ENCODE measurements at places on chromosomes 5 and 9.

DNA sequence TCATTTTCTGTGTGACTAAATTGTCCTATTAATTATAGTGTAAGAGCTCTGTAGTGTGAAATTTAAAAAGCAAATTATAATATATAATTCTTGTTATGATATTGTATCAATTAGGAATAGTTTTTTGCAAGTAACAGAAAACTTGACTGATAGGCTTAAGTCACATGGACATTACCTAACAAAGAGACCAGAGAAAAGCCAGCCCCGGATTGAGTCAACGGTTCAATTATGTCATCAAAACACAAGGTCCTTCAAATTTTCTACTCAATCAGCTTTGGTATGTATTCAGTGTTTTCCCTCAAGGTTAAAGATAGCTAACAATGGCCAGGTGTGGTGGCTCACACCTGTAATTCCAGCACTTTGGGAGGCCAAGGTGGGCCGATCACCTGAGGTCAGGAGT, 126.7 kb upstream of the PTGER4 start:
- DNase-seq: no peak

- no peak for DNase-seq
These were observed 432 bp downstream of the HSPA9 start for GRCh38 chr5:138574744-138575193.

DNA sequence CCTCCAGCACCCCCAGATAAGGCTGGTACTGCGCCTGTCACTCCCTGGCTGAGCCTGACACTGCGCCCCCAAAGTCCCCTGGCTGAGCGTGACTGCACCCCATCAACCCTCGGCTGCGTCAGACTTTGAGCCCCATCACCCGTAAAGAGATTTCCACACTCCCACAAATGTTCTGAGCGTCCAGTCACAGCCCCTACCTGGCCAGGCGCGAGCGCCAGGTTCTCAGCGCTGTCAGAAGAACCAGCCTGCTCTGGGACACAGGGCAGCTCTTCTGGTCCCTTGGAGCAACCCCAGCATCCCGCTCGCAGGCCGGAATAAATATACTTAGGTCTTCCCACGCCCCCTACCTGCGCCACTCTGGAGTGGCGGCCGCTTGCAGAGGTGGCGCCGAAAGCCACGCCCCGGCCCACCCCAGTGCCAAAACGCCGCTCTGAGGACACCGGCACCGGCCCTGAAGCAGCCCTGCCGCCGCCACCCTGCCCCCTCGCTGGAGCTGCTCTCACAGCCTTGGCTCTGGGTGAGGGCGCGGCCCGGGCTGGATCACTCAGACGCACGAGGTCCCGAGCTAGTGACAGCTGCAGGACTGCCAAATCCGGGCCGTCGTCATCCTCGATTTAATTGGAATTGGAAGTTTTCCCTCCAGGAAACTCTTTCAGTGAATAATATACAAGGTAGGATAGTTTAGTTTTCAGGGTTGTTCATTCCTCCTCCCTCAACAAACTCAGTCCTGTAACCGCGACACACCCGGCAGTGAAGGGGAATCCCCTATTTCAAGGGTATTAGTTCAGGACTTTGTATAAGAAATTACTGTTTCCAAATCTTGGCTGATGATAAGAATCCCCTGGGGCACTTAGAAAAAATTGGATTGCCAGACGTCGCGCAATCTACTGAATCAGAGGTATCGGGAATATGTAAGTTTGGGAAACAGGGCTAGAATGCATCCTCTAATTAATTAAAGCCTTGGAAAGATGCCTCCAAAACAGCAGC, 1.2 kb upstream of the CEMIP2 start:
- DNase-seq: peak; percentile 59

GRCh38 chr9:34984049-34984448, 5.5 kb upstream of the DNAJB5 start:
- DNase-seq: no peak

DNA sequence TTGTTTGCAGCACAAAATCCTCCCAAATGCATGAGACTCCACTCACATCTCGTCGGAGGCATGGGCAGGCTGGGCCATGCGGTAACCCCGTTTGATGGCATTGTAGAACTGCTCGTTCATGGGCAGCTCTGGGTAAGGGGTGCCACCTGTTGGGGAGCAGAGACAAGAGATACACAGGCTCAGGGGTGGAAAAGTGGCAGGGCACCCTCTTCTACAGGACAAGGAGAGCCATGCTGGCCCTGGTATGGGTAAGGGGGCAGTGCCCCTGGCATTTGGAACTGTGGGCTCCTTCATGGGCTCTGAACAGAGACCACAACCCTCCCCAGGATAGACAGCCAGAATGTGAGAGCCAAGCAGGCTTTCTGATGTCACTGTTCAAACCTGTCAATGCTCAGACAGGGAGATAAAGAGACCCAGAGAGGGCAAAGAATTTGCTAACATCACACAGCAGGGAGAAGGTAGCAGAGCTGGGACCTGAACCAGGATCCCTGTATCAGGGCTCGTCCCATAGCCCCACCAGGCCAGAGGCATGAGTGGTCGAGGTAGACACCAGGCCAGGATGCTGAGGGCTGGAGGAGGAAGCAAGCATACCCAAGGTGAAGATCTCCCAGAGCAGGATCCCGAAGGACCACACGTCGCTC, 33.2 kb upstream of the CSF1R start:
- DNase-seq: no peak

- DNase-seq: no peak
These were observed 39.1 kb downstream of the FBN2 start for GRCh38 chr5:128498844-128499455.

DNA sequence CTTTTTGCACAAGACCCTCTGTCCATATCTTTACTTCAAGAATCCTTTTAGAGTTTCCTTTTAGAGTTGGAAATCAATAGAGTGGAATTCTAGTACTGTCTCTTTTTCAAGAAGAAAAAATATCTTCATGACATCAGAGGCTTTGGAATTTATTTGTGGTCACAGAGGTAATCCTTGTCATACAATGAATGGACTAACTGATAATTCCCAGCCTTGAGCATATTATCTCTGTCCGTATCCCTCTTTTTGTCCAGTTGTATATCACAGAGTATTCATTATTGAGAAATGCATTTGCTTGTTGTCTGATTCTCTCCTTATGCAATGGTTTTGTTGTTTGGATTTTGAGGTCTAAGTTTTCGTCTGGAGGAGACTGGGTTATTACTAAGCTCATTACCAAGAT, 82.0 kb upstream of the HAPLN1 start:
- no peak for DNase-seq

DNA sequence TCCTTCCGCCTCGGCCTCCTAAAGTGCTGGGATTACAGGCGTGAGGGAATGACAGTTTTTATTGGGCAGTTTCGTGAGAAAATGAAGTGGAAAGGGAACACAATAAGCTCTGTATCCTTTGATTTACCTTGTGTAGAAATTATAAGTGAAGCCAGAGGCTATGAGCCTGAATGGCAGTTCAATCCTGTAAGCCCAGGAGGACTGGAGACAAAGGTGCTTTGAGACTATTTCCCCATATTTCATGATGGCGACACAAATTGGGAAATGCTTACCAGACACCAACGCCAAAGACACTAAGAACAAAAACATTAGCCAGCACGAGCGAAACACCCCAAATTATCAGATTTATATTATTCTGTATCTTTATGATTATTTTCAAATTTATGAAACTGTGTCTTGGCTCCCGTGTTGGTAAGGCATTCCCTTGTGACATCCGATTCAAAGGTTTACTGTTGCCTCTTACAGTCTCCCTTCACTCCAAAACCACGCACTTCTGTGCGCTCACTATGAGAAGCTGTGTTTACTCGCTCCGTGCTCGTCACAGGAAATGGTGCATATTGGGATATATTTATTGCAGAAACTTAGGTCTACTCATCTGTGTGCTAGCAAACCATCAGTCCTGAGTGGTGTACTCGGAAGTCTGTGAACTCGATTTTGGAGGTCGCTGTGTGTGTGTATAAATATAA, 73.9 kb downstream of the SH3PXD2B start:
- DNase-seq: peak; percentile 34

DNA sequence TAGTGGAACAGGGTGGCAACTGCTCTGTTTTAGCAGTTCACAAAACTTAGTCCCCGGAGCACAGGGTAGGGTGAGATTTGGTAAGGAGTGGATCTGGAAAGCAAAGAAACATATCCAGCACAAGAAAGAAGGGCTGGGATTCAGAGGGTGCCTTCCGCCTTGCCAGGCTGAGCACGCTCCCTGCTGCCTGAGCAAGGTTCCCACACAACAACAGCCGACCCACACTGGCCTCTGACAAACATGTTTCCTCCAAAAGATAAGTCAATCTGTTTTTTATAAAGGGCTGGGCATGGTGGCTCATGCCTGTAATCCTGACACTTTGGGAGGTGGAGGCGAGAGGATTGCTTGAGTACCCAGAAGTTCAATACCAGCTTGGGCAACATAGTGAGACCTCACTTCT, 45.8 kb downstream of the RAB3C start:
- DNase-seq: no peak

DNA sequence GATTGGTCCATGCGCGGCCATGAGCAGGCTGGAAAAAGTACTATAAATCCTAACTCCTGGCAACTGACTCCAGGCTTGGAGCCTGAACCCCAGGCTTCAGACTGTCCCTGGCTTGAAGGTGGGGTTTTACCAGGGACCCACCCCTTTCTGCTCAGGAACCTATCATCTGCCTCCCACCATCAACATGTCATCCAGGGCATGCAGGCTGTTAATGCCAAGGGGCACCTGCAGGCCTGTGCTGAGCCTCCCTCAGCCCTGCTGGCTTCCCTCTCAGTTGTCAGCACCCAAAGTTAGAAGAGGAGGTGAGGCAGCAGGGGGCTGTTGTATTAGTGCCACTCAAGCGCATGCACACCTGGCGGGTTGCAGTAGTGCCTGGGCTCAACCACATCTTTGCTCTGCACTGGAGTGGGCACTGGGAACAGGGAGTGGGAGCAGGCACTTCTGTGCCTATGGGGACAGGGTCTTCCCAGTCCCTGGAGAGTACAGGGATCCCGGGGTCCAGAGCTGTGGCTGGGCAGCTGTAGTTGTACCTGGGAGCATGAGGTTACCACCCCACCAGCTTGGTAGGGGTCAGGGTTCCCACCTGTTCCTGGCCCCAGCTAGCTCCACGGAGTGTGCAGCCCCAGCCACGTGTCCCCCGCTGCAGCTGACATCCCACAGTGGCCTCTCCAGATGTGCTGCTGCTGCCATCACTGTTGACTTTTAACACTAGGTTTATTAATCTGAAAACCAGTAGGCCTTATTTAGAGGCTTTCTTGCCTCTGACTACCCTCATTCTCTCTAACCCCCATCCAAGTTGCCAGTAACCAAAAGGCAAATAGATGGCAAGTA, 306.2 kb upstream of the RIOK2 start:
- DNase-seq: no peak

DNA sequence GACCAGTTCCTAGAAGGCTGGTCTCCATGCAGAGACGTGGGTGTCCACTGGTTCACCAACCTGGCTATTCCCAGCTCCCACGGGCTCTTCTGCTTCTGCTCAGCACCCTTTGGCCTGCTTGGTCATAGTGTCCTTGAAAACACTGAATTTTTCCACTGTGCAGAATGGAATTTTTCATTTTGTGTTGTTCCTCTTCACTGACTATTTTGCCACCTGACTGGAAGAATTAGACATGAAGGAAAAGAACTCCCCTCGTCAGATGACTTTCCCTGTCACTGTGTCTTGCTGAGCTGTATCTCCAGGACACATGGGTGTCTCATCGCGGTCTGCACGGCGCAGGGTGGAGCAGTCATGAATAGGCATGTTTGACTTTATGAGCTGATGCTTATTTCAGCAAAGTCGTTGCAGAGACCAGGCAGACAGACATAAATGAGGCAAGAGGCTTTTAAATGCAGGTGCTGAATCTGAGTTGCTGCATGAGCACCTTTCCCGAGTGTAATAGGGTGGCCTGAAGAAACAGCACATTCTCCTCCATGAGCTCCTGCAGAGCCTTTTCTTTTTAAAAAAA, 50.2 kb upstream of the SEMA4D start:
- no peak for DNase-seq

DNA sequence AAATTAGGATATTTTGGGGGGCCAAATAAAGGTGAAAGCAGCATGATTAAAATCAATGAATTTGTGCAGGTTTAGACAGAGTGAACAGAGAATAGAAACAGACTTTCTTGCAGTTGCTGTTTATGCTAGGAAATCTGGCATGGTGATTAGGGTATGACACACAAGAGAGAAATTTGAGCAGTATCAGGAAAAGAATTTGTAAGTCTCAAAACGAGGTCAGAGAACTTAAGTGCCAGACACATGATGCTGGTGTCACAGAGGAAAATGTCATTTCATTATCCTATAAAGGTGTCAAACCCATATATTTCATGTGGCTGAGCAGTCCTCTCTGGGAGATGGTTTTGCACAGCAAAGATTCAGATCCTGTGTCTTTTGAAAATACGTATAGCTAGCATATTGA, 15.7 kb downstream of the LVRN start:
- no peak for DNase-seq

GRCh38 chr5:67003935-67004729, 192.5 kb downstream of the CD180 start:
- DNase-seq: peak; percentile 90

- no peak for DNase-seq
These were observed 985.9 kb downstream of the CDH18 start for GRCh38 chr5:19002111-19002510.

GRCh38 chr5:142736247-142736632, 33.9 kb upstream of the ARHGAP26 start:
- no peak for DNase-seq

GRCh38 chr5:68383888-68384310, 168.3 kb downstream of the PIK3R1 start:
- no peak for DNase-seq

GRCh38 chr9:131446276-131446675, 52.4 kb downstream of the PRRC2B start:
- DNase-seq: no peak

- peak; percentile 71 for DNase-seq
These were observed 41.4 kb upstream of the RNU6ATAC start for GRCh38 chr9:134205672-134206310.

DNA sequence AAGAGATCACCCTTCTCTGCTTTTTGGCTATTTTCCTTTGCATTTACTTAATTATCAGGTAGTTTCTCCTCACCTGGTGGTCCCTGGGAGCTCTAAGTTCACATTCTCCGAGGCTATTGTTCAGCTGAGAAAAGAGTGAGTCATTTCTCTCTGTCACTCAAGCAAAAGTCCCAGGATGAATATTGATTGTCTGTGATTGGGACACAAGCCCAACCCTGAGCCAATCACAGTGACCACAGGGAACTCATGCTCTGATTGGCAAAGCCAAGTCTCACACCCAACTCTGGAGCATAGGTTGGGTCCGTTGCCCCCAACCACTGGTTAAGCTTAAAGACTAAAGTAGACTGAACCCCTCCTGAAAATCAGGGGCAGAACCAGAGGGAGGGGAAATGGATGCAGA, 27.8 kb upstream of the FAT2 start:
- DNase-seq: no peak
